ENCODE measurements at places on chromosomes 1 and 21.
A peak's percentile ranks its signal among the peaks of the same experiment; 100 is the strongest.

DNA sequence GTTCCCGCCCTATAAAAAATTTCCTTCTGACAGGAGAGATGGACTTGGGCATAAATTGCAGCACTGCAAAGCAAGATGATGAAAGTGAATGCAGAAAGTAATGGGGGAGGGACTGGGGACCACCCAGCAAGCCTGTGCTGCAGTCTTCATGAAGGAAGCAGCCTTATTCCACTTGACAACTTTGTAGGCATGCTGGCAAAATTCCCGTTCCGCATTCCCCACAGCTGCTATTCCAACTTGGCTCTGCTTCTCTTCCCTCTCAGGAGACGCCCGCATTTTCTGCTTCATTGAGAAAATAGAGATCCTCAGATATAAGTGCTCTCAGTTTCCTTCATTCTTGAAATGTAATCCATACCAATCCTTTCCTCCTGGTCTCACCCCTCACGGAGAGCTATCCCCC, 2.4 kb downstream of the HMGB4 start:
- peak; percentile 16 for DNase-seq

DNA sequence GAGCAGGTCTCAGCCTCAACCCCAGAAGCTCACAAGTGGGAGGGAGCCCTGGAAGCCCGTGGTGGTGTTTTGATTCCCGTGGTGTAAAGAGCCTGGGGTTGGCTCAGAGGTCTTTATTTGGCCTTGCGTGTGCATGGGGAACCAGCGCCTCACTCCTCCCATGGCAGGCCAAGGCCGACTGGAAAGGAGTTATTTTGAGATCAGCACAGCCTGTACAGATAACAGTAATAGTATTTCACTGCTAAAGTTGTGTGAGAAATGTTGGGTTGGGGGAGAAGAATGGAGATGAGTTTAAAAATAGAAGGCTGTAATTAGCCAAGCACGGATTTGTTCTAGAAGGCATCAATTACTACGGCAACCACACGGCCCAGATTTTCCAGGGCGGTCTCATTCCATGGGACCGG, 186.5 kb downstream of the DYRK1A start:
- DNase-seq, result no peak

- peak; percentile 70 for DNase-seq
Observed at GRCh38 chr1:70436622-70437251, 25.7 kb downstream of the CTH start.

GRCh38 chr1:192697771-192698170, 61.8 kb downstream of the RGS13 start:
- DNase-seq, result no peak
